ENCODE measurements at places on chromosomes 7 and 10.
A peak's percentile ranks its signal among the peaks of the same experiment; 100 is the strongest.

GRCh38 chr10:129426606-129427005 lies 40.4 kb upstream of the MGMT start:
- DNase-seq = no peak

DNA sequence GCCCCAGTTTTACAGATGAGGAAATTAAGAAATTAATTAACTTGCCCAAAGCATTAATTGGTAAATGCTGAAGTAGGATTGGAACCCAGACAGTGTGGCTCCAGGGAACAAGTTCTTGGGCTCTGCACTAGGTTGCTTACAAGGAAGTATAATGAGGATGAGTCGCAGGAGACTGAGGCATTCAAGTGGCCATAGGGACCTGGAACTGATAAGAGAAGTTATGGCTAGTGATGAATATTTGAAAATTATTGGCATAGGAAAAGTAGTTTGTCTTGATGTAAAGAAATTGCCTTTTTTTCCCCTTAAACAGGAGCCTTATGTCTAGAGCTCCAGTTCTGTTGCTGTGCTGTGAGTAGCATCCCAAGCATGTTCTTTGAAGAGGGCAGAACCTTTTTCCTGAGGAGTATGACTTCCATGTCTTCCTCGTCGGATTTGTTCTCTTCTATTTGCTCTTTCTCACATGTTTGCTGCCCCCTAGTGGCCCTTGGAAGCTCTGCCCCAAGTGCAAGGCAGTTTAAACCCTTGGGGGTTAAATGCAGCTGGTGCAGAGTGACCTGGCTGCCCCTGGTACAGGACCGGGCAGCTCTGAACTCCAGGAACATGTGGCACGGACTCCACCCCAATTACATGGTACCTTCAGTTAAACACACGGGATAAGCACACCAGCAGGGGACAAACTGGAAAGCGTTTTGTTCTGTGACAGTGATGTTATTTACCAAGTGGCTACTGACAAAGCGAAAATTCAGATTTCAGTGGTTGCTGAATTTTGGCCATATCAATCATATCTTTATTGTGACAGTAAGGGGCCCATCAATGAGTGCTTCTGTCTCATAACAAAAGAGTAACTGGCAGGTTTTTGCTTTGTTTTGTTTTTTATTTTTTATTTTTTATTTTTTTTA lies 148.8 kb downstream of the HECW1 start:
- peak; percentile 7 for DNase-seq

DNA sequence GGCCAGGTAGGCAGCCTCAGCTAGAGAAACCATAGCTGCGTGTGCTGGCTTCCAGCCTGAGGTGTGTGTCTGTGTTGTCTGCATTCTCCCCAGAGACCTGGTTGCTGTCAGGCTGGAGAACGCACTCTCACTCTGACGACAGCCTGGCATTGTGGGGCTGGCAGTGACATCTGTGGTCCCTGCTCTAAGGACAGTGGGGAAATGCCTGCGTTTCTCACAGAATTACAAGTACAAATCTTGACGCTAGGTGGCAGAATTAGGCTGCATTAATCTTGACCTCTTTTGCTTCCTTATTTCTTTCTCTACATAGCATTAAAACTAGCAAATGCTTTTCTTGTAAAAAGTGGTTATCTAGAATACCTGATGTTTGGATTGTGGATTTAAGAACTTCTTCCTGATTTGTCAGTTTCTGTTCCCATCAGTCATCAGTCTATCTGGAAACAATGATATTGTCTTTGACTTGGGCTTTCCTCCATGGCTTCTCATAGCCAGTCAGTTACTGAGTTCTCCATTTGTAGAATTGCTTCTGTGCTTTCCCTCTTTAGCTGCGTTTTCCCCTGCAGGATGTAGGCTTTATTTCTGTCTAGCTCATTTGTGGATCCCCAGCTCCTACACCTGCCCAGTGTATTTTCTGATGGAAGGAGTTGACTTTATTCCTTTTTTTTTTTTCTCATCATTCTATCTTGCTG lies 86.0 kb downstream of the FANK1 start:
- no peak for DNase-seq

DNA sequence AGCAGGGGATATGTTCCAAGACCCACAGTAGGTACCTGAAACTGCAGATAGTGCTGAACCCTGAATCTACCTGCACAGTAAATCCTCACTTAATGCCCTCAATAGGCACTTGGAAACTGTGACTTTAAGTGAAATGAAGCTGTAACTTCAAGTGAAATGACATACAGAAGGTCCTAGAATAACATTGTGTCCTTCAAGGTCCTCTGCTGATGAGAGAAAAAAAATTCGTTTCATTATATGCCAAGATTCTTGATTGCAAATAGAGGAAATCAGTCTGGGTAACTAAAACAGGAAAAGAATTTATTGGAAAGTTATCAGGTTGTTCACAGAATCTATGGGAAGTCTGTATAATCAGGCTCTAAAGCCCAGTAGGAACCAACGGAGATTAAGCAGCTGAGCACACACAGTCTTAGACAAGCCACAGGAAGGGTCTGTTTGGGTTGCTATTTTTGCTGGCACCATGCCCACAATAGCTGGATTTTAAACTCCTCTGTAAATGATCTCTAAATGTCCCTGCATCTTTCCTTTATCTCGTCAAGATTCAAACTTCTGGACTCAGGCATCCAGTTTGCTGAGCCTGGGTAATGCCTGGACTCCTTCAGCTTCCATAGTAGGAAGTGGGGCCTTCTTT lies 57.5 kb downstream of the EXOC4 start:
- no peak for DNase-seq

- no peak for DNase-seq
Measured at GRCh38 chr7:69759373-69759772, 161.1 kb downstream of the AUTS2 start.

GRCh38 chr7:101902680-101903514 lies 85.5 kb downstream of the CUX1 start:
- DNase-seq = no peak

DNA sequence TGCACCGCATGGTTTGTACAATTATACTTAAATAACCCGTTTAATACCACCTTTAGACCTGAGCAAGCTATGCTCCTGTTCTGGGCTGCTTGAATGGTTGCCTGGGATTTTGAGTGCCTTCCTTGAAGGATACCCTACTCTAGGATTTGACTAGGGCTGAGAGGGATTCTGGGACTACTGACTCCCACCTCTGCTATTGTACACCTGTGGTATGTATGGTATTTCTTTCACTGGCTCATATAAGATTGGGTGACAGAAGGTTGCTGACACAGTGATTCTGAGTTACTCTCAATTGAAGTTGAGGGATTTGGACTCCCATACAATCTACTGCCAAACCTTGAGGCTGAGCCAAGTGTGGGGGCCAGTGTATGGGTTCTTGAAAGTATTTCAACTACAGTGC lies 494.4 kb upstream of the SEMA3D start:
- no peak for DNase-seq

- DNase-seq = no peak
Measured at GRCh38 chr10:29596826-29597225, 37.9 kb downstream of the SVIL start.

DNA sequence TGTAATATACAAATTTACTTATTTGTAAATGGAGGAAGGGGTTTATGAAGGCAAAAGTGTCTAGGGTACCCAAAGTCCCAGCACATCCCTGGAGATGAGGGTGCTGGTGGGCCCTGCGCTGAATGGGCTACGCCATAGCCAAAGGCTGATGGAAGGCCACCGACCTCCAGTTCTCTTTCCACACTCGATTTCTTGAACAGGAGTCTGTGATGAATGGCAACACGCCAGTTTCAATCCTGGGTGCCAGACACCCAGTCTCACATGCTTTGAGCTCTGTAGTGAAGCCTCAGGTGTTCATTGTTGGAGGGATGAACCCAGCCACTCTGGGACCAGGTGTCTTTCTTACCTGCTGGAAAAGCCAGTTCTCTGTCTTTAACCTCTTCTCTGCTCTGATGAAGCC lies 752 bp downstream of the LRMDA start:
- DNase-seq = no peak

- DNase-seq = no peak
Measured at GRCh38 chr10:48577158-48577557, 27.7 kb downstream of the ARHGAP22 start.

- no peak for DNase-seq
Measured at GRCh38 chr10:20105931-20106330, 289.7 kb downstream of the PLXDC2 start.

DNA sequence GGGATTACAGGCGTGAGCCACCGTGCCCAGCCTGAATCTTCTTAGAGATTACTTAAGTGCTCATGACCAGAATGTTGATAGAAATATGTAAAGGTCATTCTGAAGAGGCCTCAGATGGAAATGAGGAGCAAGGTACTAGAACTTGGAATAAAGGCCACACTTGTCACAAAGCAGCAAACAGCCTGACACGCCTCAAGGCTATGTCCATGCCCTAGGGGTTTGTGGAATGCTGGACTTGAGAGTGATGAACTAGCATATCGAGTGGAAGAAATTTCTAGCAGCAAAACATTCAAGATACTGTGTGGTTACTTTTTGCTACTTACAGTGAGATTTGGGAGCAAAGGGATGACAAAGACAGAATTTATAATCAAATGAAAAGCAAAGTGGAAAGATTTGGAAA lies 39.0 kb downstream of the ZNF438 start:
- DNase-seq = no peak

DNA sequence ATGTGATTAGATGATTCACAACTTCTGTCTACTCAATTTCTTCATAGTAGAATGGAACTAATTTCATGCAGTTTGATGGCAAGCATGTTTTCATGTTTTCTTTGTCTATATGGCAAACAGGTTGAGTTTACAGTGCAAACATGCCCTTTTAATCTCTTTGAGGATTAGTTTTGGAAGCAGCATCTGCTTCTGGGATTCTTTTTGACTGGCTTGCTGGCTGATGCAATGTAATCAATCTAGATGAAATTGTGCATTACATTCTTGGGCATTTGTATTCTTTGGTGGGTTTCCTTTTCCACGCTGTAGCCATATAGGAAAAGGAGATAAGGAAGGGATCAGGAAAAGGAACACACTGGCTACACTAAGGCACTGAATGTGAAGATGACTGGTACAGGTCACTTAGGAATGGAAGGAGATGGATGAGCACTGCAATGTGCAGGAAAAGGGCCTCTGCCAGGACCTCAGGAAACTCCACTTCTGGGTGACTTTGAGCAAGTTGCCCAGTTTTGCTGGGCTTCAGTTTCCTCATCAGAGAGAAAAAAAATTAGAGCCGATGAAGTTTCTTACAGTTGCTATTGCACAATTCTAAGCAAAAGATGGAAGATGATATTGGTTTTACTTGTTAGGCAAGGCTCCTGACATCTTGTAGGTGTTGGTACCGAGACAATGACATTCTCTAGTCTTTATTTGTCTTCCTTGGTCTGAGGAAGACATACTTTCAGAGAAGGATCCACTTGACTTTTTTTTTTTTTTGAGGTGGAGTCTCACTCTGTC lies 269.1 kb downstream of the SUGCT start:
- DNase-seq = no peak
